ENCODE measurements at places on chromosomes 6 and 20.

DNA sequence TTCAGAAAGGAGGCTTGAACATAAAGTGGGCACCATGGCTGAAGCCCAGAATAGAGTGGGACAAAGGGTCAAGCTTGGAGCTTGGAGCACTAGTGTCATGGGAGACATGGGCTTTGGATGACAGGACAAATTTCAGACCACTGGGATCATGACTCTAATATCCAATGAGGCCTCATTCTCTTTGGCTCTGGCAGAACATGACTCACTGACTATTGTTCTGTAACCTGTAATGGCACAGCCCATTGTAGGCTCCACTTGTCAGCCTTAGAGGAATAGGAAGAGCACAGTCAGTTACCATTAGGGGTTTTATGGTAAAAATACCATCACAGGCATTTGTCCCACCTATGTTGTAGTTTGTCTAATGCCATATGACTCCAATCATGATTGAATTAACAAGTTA lies 34.0 kb upstream of the MMS22L start:
- DNase-seq = no peak

GRCh38 chr6:97092673-97093305 lies 168.3 kb downstream of the KLHL32 start:
- DNase-seq = no peak

DNA sequence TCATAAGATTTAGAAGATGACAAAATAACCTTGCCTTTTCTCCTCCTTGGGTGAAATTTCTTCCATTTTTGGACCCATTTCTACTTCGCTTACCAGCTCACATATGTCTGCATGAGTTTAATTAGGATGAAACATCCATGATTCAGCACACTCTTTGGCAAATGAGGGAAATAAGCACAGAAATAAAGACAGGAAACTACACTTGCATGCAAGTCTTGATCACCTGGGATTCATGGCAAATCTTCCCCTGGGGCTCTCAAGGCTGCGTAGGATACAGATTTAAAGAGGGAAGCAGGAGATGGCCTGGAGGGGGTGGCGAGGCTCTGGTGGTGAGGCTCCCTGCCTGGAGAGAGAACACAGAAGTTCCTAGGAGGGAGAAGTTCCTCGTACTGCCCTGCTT lies 147.8 kb downstream of the EDN3 start:
- no peak for DNase-seq

DNA sequence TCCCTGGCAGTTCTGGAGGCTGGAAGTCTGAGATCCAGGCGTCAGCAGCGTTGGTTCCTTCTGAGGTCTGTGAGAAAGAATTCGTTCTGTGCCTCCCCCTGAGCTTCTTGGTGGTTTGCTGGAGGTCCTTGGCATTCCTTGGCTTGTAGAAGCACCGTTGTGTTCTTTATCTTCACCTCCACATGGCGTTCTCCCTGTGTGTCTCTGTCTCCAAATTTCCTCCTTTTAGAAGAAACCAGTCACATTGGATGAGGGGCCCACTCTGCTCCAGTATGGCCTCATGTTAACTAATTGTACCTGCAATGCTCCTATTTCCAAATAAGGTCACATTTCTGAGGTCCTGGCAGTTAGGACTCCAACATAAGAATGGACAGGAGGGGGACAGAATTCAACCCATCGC lies 73.0 kb upstream of the BACH2 start:
- no peak for DNase-seq

- no peak for DNase-seq
Measured at GRCh38 chr6:20169119-20169557, 43.1 kb downstream of the MBOAT1 start.

- DNase-seq = no peak
Measured at GRCh38 chr6:111301946-111302345, 181.1 kb downstream of the REV3L start.

- no peak for DNase-seq
Measured at GRCh38 chr6:23655525-23655924, 470.5 kb upstream of the NRSN1 start.

- no peak for DNase-seq
Measured at GRCh38 chr6:56572788-56573471, 69.8 kb downstream of the DST start.

- DNase-seq = no peak
Measured at GRCh38 chr6:135212935-135213334, 31.8 kb downstream of the MYB start.

DNA sequence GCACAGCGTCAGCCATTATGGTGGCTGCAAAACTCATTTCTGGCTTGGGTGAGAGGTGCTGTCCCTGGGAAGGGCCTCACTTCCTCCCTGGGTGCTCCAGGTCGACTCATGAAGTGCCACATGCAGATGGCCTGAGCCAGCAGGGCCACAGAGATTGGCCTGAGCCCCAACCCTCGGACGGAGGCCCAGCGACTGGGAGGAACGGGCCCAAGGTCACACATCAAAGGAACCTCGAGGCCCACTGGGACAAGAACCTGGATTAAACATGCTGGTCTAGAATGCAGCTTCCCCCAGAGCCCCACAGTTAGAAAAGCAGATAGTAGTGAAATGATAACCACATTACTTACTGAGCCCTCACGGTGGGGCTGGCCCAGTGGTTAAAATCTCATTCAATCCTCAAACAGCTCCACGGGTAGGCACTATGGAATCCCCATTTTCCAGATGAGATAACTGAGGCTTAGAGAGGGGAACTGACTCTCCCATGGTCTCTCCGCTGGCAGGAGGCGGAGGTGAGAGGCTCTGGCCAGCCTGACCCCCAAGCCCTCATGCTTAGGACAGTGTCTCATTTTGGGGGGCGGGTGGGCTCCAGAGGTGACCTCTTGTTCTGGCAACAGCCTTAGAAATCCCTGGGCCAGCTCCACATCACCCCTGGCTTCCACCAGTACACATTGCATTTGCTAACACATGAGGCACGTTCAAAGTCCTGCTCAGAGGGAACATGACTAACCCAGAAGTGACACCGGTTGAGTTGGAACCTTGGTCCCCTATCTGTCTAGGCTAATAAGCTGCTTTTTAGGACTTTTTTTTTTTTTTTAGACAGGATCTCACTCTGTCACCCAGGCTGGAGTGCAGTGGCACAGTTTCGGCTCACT lies 53.0 kb downstream of the SRC start:
- DNase-seq = no peak

- DNase-seq = no peak
Measured at GRCh38 chr20:55650657-55651360, 354.5 kb downstream of the CBLN4 start.

DNA sequence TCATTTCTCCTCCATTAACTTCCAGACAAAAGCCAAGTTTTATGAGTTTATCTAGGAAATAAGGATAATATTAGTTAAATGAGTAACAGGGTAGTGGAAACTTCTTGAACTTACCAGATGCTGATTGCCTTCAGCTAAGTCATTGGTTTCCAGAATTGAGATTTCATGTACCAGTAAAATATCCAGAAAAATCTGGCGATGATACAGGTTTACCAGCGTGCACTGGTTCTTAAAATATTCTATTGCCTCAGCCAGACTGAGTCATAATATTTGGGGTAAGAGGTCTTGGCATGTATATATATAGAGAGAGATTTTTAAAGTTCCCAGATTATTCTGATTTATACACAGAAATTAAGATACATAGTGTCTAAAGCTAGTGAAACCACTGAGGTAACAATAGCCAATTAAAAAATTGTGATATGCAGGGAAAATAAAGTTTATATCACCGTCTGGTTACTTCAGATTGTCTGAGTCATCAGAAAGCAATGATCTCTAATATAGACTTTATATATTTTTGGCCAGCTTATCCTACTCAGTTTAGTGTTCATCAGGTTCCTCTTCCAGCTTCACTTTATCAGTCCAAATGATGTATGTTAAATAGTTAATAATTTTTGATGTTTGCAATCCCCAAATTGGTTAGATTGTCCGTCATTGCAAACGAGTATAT lies 39.5 kb upstream of the SDHAF4 start:
- no peak for DNase-seq

DNA sequence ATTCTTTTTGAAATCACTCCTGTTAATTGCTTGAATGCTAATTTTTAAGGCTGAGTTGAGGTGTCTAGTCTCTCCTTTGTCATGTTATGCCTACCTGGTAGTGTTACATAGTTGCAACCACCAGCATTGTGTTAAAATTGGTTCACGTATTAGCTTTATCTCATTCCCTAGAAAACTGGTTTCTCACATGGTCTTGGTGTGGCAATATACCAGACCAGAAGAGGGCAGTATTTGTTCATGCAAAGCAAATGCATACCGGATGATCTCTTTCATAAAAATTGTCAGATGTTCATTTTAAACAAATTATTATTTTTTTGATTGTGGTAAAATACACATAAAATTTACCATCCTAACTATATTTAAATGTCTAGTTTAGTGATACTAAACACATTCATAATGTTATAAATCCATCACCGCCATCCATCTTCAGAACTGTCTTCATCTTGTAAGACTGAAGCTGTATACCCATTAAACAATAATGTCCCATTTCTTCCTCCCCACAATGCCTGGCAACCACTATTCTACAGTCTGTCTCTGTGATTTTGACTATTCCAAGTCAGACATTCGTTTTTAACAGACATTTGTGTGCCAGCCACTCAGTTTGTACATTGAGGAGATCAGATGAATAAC lies 92.8 kb downstream of the ATRN start:
- DNase-seq = no peak

DNA sequence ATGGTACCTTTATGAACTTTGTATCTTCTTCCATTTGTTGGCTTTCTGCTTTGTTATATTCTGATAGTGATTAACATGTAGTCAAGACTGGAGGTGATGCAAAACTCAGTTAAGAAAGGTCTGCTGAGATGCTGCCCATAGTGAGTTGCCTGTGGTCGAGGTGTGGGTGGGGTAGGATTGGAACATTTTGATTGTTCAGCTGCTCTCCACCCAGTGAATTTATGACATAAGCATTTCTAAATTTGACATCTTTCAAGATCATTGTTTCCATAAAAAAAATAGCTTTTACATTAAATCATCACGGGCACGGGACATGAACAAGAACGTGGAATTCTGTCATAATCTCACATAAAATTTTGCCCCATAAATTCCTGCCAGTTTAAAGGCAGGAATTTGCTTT lies 146.6 kb upstream of the POU3F2 start:
- DNase-seq = no peak

GRCh38 chr6:83055366-83055964 lies 10.2 kb downstream of the UBE3D start:
- DNase-seq = no peak

- no peak for DNase-seq
Measured at GRCh38 chr20:61777773-61778494, 287.7 kb downstream of the TAF4 start.

- DNase-seq = no peak
Measured at GRCh38 chr6:137188855-137189254, 15.4 kb upstream of the IL22RA2 start.

DNA sequence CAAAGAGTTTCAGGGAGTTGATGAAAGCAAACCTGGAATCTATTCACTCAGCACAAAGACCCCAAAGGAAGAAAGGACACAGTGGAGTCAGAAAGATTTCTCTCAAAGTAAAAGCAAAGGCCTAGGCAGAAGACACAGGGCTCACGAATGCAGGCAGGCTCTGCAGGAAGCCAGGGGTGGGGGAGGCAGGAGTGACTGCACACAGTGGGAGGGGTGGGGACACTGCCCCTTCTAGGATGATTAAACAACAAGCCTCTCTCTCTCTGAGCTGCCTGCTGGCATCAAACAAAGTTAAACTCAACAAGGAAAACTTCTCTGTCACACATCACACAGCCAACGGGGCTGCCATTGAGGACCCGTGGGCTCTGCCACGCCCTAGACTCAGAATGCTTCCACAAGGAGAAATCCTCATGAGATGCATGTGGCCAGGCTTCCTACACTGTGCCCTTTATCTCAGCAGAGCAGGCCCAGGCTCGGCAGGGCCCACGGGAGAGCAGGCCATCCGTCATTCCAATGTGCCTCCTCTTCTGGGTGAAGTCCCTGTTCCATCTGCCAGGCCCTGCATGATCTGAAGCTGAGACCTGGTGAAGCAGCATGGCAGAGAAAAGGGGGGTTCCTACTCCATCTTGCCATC lies 70.1 kb downstream of the RAMACL start:
- no peak for DNase-seq

DNA sequence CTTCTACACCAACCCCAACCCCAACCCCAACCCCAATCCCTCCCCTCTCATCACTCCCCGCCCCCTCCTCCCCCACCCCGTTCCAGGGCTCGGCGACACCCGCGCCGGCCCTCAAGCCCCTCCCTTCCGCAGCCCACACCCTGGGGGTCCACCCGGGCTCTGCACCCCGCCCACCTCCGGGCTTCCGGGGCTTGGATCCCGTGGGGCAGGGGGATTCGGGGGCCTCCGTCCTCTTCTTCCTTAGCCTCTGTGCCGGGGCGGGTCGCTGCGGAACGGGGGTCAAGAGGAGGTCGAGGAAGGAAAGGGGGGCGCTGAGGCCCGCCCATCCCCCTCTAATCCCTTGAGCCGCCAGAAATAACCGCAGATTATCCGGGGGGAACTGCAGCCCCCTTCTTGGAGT lies 690 bp downstream of the TULP1 start:
- no peak for DNase-seq
